ENCODE measurements at places on chromosomes 16 and 17.

DNA sequence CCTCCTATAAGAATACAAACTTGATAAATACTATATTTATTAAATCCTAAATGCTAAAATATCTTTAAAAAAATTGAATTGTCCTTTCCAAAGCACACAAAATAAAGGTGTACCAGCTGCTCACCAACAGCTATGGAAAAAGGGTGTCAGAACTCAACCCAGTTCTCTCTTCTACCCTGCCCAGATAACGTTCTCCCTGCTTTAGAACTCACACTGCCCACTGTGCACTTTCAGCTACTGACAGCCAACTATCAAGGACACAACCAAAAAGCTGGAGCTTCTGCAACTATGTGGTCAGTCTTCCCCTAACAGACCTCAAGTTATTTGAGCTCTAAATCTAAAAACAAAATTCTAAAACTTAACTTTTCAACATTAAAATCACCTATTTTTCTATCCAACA lies 13.7 kb downstream of the AP1G1 start:
- no peak for DNase-seq

DNA sequence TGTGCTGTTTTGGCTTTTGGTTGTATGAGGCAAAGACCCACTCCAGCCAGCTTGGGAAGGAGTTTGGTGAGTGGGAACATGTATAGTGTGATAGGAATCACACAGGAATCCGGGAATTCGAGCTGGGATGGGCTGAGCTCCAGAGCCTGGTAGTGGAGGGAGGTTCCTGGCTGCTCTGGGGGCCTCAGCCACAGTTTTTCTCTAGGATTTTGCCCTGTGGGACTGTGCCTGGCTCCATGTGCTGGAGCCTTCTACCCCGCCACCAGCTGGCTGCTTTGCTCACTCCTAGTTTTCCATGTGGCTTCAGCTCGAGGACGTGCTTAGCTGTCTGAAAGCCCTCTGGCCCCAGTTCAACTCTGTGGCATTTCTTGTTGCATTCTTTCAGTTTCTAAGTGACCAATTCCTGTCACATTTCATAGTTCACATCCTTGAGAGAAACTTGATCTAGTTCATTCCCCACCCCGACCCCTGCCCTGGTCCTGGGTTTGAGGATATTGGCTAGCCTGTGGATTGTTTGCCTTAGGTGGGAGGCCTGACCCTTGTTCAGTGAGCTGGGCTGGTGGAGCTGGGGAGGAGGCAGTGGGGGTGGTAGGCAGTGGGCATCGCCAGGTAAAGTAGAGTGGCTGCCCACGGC lies 5.0 kb downstream of the SEC14L1 start:
- DNase-seq, result no peak

GRCh38 chr16:30417529-30418349 lies 10.3 kb downstream of the ZNF771 start:
- peak; percentile 70 for DNase-seq

GRCh38 chr17:39238311-39238972 lies 12.7 kb upstream of the STAC2 start:
- peak; percentile 74 for DNase-seq

GRCh38 chr17:21160401-21160800 lies 33.6 kb downstream of the DHRS7B start:
- no peak for DNase-seq

GRCh38 chr17:16439303-16439791 lies 24.0 kb downstream of the TRPV2 start:
- DNase-seq, result no peak

GRCh38 chr17:42579794-42580551 lies 2.4 kb upstream of the PSMC3IP start:
- DNase-seq, result no peak

- no peak for DNase-seq
These were observed 9.0 kb upstream of the CLEC18A start for GRCh38 chr16:69942099-69942491.

GRCh38 chr16:49478107-49478506 lies 104.5 kb downstream of the C16orf78 start:
- DNase-seq, result no peak

GRCh38 chr17:2792366-2793169 lies 3.7 kb upstream of the RAP1GAP2 start:
- DNase-seq, result peak; percentile 13

GRCh38 chr17:47119746-47120520 lies 69.2 kb downstream of the CDC27 start:
- no peak for DNase-seq

- no peak for DNase-seq
These were observed 6.2 kb upstream of the PSMD3 start for GRCh38 chr17:39974433-39974832.

- no peak for DNase-seq
These were observed 8.3 kb downstream of the EFCAB5 start for GRCh38 chr17:29949696-29950095.

DNA sequence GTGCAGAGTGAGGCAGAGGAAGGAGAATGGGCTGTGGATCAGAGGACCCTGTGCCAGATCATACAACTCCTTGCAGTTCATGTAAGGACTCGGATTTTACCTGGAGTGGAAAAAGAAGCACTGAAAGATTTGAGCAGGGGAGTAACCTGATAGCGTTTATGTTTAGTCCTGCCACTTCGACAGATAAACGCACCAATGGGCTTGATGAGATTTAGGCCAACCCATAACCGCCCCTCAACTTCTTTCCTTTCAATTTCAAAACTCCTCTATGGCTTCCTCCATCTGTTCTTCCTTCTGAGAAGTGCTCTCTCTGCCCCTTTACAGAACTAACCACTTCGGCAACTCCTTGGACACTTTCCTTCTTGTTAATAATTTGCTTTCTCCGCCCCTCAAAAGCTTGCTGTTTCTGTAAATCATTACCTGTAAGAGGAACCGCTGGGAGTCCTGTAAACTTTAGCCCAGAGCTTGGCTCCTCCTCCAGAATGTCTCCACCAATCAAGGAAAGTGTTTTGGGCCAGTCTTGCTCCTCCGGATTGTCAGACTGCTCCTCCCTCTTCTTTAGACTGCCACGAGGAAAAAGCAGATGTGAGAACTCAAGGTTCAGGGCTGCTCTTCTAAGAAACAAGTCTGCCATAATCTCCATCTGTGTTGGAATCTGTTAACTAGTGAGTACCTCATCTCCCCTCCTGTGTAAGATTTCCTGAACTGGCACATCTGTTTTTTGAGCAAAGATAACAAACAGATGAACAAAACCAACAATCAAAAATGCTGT lies at the start of gene ACSM3:
ACSM3 (plus strand) TSS at position 554 of the 772 bp plus-strand sequence. CDS start 6,021 bp downstream, outside the sequence.
- peak; percentile 49 for DNase-seq

DNA sequence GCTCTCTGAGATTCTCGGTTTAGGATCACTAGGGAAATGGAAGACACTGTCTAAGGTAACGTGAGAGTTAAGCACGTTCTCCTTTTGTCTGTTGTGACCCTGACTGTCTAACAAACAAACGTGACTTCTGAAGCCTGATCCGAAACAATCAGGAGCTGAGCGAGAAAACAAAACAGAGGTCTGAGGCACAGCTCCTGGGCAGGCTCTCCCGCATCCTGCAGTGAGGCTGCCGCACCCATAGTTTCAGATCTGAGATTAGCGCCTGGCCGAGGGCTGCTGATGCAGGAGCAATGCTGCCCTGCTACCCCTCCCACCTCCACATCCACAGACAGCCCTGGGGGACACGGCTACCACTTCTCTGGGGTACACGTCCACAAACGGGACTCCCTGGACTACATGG lies 46.7 kb downstream of the RNF157 start:
- no peak for DNase-seq

DNA sequence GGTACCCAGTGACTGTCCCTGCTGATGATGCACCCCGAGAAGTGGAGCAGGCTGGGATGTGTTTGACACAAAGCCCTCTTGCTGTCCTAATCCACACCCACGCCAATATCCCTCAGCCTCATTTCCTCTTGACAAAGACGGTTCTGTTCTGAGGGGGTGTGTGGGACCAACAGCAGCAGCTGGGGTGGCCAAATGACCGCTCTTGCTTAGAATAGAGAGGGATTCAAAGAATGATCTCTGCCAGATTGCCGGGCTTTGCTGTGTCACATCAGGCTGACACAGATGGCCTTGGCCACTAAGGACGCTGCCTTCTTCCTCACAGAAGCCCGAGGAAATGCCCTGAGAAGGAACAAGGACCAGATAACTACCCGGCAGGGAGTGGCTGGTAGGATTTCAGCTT lies 250.7 kb downstream of the NTN1 start:
- DNase-seq, result no peak

DNA sequence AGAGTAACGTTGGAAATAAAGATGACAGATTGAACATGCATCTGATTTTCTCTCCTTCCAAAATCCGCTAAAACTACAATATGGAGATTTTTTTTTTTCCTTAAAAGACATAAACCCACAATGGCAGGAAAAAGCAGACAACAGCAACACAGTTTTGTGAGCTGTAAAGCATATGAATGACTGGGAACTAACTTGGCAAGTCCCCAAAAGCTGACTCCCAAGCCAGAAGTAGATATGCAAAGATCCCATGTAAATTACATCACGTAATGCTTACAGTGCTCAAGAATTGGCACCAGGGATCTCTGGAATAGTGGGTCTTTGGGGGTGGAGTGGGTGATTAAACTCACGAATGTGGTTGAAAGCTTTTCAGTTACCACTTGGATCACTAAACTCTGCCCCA lies 106.6 kb downstream of the ELAC2 start:
- no peak for DNase-seq

GRCh38 chr16:90008708-90009145 lies 10.5 kb downstream of the DBNDD1 start:
- DNase-seq, result peak; percentile 32

DNA sequence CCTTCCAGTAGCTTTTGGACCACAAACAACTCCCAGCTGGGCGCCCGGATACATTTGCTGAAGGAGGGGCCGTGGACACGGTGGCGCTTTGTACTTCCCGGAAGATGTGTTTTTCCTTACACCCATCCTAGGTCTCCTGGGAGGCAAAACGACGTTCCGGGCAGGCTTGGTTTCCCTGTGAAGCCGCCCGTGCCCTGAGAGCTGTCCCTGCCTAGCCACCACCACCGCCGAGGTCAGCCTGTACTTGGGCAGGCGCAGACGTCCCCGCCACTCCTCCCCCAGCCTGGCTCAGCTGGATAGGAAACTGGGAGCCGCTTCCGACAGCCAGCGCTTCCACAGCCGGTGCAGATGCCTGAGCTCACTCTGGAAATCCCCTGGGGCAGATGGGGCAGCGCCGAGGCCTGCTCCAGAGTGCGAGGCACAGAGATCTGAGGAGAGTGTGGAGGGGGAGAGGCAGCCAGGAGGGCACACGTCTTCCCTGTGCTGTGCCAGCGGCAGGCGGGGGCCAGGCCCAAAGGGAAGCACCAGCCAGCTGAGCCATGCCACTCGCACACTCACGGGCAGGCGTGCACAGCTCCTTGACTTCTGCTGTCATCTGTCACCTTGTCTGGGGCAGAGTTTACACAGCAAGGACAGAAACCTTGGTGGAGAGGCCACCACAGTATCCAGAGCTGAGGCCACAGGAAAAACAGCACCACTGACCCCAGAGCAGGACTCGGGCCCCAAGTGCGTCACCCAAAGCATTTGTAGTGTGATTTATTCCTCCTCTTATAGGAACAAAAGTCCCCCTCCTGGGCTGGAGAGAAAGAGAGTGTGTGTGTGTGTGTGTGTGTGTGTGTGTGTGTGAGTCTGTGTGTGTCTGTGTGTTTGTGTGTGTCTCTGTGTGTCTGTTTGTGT lies 3.0 kb downstream of the RHBDF2 start:
- no peak for DNase-seq

- no peak for DNase-seq
These were observed 68.6 kb upstream of the TOB1 start for GRCh38 chr17:50934672-50935220.

- DNase-seq, result peak; percentile 30
These were observed at the start of gene FN3K for GRCh38 chr17:82734987-82735866. FN3K (plus strand) TSS chr17:82735615; CDS start chr17:82735637, 22 bp downstream.

DNA sequence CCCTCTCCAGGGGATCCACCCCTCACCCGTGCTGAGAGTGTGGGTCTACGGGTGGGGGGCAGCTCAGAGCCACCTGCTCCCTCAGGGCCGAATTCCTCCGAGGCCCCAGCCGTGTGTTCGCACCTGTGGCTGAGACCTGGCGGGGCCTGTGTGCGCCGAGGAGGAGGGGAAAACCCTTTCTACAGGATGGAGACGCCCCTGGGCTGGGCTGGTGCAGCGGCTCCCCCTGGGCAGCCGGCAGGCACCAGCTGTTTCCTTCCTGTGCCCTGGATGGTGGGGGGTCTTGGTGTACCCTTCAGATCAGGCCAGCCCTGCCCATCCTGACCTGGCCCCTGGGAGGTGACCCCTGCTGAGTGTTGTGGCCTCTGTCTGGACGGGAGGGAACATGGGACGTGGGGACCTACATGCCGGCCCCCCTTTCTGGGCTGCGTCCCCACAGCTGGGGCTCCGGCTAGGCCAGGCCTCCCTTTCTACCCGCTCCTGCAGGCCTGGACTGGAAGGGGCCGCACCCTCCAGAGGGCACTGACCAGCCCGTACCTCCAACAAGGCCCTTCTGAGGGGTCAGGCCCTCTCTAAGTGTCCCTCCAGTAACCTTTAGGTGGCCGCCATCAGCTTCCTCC lies 28.3 kb upstream of the PABPN1L start:
- DNase-seq, result no peak

DNA sequence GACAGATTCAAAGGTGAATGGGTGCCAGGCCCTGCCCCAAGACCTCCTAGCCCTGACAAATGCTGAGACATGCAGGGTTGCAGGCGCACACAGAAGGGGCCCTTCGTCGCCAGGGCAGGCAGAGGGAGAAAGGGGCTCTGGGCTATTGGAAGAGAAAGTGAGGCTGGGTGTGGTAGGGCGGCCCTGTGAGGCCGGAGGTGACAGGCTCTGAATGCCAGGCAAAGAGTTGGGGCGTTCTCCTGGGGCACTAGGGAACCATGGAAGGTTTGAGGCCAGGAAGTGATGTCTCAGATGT lies 26.4 kb upstream of the NXPH3 start:
- no peak for DNase-seq

DNA sequence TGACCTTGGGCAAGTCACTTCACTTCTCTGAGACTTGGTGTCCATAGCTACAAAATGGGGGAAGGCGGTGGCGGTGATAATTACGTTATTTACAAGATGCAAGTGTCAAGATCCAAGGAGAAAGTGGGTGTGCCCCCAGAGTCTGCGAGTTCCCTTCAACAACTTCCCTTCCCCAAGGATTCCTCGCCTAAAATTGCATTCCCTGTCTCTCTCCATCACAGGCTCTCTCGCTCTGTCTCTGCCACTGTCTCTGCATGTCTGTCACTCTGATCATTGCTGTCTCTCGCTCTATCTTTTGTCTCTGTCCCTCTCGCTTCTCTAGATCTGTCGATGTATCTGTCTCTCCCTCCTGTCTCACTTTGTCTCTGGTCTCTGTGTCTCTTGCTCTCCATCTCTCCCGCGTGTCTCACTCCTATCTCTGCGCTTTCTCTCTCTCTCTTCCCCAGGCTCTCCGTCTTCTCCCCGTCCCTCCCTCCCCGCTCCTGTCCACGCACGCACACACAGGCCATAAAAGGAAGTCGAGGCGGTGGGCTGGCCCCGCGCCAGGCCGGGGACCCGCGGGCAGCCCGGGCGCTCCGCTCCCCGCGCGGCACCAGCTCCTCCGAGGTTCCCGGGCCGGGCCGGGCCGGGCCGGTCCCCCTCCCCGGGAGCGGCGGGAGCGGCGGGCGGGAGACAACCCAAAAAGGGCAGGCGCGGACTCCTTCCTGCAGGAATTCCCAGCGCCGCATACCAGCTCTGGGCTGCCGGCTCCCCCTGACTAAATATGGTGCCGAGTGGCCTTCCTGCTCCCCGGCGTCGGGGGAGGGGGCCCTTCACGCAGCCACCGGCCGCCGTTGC lies 1.1 kb upstream of the MYH11 start:
- DNase-seq, result no peak
